ENCODE measurements at places on chromosomes 1 and 21.

- DNase-seq: no peak
These were observed 635.1 kb downstream of the PTPRC start for GRCh38 chr1:199273837-199274379.

DNA sequence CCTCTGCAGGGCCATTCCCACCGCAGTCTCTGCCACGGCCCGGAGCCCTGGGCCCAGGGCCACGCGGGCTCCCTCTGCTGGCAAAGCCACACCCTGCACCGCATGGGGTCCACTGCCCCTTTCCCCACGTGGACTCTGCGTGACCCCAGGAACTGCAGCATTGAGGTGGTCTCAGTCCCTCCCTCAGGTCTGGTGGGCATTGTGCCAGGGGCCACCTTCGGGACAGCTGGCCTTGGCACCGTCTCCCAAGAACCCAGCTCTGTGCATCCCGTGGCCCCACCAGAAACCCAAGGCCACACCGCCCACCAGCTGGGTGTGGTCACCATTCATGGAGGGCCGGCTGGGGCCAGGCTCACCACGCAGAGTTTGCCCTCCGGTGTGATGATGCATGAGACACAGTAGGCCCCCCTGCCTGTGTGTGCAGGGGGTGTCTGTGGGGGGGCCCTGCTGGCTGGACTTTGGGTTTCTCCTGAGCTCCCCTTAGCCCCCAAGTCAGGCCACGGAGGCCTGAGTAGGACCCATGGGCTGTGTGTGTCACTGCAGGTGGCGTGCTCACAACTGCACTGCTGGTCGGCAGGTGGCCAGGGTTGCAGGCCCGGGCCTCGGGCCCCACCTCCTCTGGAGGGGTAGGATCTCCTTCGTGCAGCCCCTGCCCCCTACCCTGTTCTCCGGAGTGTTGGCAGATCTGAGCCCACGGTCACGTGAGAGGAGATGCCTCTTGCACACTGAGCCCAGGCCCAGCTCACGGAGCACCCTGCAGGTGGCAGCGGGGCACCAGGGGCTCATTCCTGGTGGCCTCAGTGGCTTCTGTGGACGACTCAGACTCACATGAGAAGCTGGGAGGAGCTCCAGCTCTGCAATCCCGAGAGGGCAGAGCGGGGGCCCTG is 5.8 kb downstream of the VWA1 start:
- no peak for DNase-seq

DNA sequence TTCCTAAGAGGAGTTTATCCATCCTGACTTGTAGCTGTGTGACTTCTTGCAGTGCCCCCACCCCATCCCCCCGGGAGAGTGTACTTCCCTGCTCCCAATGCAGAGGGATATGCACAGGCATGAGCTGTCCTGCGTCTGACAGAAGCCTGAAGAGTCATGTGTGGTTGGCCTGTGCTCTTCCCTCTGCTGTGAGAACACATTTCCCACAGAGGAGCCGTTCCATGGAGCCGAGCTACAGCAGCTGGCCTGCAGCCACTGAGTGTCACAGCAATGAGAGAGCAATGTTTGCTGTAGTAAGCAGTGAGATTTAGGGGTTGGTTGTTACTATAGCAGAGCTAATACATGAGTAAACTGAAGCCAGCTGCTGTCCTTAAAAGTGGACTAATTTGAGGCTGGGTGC is 22.0 kb downstream of the PARS2 start:
- DNase-seq: no peak

- no peak for DNase-seq
These were observed 8.7 kb downstream of the FAM3B start for GRCh38 chr21:41325138-41325912.

GRCh38 chr1:229664133-229664689 is 38.2 kb downstream of the URB2 start:
- peak; percentile 17 for DNase-seq

- no peak for DNase-seq
These were observed 230.6 kb downstream of the TNR start for GRCh38 chr1:175512637-175513412.

GRCh38 chr1:159089184-159089791 is 12.7 kb upstream of the AIM2 start:
- no peak for DNase-seq

- no peak for DNase-seq
These were observed 30.9 kb downstream of the TYW3 start for GRCh38 chr1:74763807-74764206.

- no peak for DNase-seq
These were observed 35.3 kb downstream of the TMEM50B start for GRCh38 chr21:33444499-33444898.

DNA sequence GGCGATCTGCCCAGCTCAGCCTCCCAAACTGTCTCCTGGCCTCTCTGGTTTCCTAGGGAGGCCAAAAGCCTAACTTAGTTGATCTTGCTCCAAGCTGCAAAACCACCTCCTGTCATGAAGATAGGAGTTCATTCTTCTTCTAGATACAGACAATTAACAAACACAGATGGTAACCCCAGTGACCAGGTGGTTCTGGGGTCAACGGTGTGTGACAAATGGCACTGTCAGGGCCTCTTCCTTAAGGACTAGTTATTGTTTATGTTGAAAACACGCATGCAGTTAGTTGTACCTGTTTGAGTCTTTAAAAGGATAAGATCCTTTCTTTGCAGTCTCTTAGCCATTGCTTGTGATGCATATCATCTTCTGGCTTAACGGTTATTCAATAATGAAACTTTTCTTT is 4.6 kb upstream of the UMODL1 start:
- DNase-seq: no peak

DNA sequence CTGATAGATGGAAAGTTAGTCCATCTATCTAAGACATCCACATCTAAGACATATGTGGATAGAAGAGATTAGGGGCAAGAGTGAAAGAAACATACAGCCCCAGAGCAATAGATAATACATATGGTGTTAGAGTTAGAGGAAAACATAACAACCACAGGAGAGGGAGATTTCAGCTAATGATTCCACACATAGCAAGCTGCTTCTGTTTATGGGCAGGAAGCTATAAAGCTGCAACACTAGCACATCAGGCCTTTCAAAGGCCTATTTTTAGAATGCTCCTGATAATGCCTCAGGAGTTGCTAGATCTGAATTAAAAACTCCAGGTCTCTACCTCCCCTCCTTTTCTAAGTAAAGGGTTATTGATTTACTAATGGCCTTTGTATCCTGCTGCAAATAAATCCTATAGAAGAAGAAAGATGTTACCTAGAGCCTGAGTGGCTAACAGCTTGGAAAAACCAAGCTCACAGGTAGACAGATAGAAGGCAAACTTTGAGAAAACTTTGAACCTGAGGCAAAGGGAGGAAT is 36.1 kb downstream of the BRINP2 start:
- no peak for DNase-seq

GRCh38 chr1:160451119-160451858 is 50.9 kb downstream of the VANGL2 start:
- no peak for DNase-seq

GRCh38 chr1:59718064-59718988 is 96.4 kb upstream of the HOOK1 start:
- no peak for DNase-seq

DNA sequence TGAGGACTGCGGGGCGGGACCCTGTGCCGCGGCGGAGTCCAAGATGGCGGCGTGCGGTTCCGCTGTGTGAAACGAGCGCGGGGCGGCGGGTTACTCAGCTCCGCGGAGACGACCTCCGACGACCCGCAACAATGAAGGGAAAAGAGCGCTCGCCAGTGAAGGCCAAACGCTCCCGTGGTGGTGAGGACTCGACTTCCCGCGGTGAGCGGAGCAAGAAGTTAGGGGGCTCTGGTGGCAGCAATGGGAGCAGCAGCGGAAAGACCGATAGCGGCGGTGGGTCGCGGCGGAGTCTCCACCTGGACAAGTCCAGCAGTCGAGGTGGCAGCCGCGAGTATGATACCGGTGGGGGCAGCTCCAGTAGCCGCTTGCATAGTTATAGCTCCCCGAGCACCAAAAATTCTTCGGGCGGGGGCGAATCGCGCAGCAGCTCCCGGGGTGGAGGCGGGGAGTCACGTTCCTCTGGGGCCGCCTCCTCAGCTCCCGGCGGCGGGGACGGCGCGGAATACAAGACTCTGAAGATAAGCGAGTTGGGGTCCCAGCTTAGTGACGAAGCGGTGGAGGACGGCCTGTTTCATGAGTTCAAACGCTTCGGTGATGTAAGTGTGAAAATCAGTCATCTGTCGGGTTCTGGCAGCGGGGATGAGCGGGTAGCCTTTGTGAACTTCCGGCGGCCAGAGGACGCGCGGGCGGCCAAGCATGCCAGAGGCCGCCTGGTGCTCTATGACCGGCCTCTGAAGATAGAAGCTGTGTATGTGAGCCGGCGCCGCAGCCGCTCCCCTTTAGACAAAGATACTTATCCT is 430 bp downstream of the RBM15 start:
- peak; percentile 44 for DNase-seq

All from activated gamma-delta T cell (primary cell).